ENCODE measurements at places on chromosomes 12 and 14.
A peak's percentile ranks its signal among the peaks of the same experiment; 100 is the strongest.

DNA sequence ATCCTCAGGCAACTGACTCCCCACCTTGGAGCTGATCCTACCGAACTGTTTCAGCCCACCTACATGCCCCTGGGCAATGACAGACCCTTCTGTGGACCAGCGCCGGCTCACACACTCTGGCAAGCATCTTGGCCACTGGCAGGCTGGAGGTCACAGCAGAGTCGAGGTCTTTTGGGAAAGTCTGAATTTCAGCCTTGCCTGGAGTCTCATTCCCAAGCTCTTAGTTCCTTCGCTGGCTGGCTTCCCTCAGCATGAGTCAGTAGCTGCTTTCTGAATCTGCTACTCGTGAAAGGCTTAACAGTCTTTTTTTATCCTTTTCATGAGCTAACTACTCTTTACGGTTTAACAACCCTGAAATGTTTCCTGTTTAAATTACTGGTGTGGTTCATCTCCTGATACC, 44.5 kb downstream of the ASCL4 start:
- no peak for DNase-seq

DNA sequence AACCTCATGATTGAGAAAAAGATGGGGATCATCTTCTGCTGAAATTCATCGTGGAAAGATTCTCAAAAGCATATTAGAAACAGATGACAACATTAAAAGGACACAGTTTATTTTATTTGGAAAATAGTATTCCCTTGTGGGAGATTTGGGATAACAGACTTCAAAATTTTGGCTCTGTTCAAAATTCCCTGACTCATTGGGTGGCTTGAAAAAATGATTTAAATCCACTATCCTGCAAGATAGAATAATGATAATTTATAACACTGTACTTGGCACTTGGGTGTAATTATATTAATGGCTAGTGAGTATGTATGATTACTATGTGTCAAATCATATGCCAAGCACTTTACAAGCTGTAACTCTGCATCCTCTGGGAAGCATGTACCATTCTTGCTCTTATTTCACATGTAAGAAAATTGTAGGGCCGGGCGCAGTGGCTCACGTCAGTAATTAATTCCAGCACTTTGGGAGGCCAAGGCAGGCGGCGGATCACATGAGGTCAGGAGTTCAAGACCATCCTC, 128.8 kb downstream of the LMNTD1 start:
- no peak for DNase-seq

DNA sequence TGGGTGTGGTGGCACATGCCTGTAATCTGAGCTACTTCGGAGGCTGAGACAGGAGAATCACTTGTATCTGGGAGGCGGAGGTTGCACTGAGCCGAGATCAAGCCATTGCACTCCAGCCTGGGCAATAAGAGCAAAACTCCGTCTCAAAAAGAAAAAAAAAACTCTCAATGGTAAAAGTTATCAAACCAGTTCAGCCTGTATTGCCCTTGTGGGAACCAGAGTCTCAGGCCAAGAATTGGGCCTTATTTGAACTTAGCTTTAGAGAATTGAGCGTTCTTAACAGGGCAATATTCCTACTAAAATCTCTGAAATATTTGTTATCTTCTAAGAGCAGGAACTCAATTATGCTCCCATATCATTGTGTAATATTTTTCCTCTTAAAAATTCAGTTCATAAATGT, 7.7 kb upstream of the MDM2 start:
- DNase-seq, result no peak

DNA sequence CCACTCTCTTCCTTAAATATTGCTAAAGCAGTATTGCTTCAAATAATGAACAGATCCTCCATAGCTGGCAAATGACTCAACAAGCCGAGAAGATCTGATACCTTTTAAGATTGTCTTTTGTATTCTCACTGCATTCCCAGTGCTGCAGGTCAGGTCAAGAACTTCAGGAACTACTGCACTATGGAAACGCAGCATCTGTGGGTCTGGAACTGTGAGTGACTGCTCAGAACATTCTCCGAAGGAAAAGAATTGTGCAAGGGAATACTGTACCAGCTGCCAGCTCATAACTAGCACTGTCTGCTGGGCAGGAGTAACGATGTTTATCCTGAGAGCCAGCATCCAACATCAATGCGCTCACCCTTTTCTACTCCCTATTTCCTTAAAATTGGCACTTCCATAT, 348.0 kb upstream of the SOX5 start:
- DNase-seq, result no peak

- no peak for DNase-seq
Observed at GRCh38 chr12:24979976-24980730, 31.3 kb upstream of the BCAT1 start.

DNA sequence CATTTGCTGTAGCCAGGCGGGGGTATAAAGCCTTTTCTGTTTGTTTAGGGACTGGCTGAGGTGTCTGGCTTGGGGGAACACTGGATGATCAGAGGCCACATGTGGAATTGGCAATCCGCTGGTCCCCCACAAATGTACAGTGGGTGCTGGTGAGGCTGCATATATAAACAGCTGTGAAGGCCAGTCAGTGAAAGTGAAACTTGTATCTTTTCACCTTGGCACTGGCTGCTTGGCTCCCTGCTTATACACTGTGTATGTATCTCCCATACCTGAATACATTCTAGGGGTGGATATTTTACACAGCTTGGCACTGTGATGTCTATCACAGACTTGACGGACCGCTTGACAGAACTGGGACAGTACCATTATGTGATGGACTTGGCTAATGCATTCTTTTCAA, 246.8 kb upstream of the AVPR1A start:
- DNase-seq, result no peak

- no peak for DNase-seq
Observed at GRCh38 chr12:127790376-127790775, 476.6 kb upstream of the TMEM132C start.

GRCh38 chr12:130663514-130663913, 52.6 kb downstream of the RIMBP2 start:
- no peak for DNase-seq

GRCh38 chr14:100622224-100622623, 35.0 kb upstream of the BEGAIN start:
- DNase-seq, result no peak

GRCh38 chr14:59272633-59273032, 84.2 kb downstream of the DAAM1 start:
- no peak for DNase-seq

DNA sequence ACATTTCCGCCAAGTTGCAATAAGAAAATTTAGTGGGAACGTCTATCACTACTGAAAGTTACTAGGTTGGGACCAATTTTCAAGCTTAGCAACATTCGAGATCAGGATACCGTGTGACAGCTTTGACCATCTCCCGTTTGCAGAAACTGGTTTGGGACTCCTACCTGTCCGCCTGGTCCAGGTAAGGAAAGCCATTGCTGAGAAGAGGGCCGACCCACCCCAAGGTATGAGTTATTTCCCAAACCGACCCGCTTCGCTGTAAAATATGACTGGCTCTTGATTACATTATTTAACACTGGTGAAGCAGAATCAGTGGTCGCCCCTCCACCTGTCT, 271 bp downstream of the DNAI7 start:
- no peak for DNase-seq

DNA sequence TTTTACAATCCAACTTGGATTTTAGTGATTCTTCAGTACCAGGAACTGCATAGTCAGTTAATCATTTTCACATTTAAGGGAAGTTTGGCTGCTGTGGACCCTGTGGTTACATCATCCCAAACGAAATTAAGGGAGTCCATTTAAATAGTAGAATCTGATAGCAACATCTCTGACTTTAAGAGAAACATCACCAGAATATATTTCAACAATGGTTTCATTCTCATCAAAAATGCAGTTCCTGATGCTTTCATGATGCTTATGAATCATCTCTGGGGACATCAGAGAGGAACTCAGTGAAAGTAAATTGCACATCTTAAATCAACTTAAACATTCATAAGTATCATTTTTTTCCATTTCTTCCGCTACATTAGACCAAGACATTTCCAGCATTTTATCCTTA, 1170.7 kb downstream of the FSCB start:
- DNase-seq, result no peak

- DNase-seq, result no peak
Observed at GRCh38 chr12:42585841-42586216, 3.7 kb downstream of the PRICKLE1 start.

- DNase-seq, result no peak
Observed at GRCh38 chr12:26471560-26471959, 276.2 kb downstream of the SSPN start.

GRCh38 chr12:128425666-128426331, 158.8 kb downstream of the TMEM132C start:
- DNase-seq, result no peak

- DNase-seq, result no peak
Observed at GRCh38 chr12:63915105-63915800, 70.8 kb downstream of the SRGAP1 start.

DNA sequence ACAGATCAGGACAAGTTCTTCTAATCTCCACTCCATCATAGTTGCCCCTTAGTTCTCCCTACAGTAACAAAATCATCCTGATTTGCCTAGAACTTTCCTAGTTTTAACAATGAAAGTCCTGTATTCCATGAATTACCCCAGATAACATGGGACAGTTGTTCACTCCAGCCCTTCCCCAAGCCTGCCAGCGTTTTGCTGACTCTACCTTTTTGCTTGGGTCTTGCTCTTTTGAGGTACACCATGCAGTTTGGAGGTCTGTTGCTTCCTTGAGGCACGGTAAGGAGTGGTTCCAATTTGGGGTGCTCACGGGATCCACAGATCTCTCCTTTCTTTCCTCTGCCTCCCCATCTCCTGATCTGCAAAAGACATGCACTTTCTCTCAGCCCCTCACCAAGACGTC, 61.6 kb upstream of the DYRK2 start:
- no peak for DNase-seq

- DNase-seq, result no peak
Observed at GRCh38 chr14:68955164-68955850, 23.8 kb downstream of the ACTN1 start.

- no peak for DNase-seq
Observed at GRCh38 chr12:25993901-25994651, 35.6 kb downstream of the RASSF8 start.

GRCh38 chr14:33259764-33260163, 321.1 kb downstream of the NPAS3 start:
- no peak for DNase-seq

DNA sequence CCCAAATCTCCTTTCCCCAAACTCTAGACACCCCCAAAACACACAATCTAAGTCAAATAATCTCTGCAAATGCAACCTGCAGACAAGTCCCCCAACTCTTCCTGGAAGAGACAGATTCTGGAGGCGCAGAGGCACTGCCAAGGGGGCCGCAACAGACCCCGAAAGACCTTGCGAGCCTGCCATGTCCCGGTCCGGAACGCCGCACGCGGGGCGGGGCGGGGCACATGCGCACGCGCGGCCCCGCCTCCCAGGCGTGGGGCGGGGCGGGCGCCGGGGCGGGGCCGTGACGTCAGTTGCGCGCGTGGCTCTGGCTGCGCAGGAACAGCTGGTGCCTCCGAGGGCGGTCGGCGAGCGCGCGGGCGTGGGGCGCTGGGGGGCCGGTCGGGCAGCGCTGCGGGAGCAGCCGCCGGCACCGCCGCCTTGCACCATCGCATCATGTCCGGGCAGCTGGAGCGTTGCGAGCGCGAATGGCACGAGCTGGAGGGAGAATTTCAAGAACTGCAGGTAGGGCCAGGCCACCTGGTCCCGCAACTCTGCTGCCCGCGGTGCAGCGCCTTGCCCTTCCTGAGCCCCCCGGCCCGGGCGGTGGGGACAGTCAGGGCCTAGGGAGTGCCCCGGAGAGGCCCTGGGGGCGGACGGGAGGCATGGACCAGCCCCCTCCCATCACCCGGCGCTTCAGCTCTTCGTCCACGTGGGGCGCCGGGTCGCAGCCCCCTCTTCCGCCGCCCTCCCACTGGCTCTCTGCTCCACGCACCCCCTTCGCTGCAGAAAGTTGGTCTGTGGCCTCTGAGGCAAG, at the start of gene TMEM120B:
Gene TMEM120B, plus strand, starts transcription at position 292 of the 796 bp plus-strand sequence. Its CDS starts 144 bp downstream, at position 436.
- DNase-seq, result peak; percentile 80

DNA sequence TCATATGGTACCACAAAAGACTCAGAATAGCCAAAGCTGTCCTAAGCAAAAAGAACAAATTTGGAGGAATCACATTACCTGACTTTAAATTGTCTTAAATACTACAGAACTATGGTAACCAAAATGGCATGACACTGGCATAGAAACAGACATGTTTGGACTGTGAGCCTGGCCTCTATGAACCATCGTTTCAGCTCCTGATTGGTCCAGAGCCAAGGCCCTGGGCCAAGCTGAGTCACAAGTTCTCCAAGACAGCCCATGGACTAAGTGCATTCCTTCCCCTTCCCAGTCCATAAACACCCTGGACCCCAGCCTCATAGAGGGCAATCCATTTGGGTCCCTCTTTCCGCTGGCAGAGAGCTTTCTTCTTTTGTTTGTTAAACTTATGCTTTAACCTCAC, 12.1 kb upstream of the PRR4 start:
- DNase-seq, result no peak

GRCh38 chr12:110234331-110234751, 46.7 kb upstream of the ATP2A2 start:
- DNase-seq, result no peak

- DNase-seq, result no peak
Observed at GRCh38 chr12:62291864-62292760, 31.9 kb downstream of the USP15 start.

- no peak for DNase-seq
Observed at GRCh38 chr12:11765421-11765816, 115.9 kb downstream of the ETV6 start.

GRCh38 chr12:79585147-79585546, 105.6 kb downstream of the PAWR start:
- DNase-seq, result no peak

GRCh38 chr14:67456732-67457131, 31.8 kb downstream of the TMEM229B start:
- DNase-seq, result no peak

GRCh38 chr14:99561864-99562263, 42.1 kb downstream of the CCDC85C start:
- DNase-seq, result no peak

- DNase-seq, result no peak
Observed at GRCh38 chr12:47414511-47414910, 291.3 kb downstream of the RPAP3 start.

GRCh38 chr14:76484355-76484754, 108.4 kb downstream of the ESRRB start:
- DNase-seq, result no peak

DNA sequence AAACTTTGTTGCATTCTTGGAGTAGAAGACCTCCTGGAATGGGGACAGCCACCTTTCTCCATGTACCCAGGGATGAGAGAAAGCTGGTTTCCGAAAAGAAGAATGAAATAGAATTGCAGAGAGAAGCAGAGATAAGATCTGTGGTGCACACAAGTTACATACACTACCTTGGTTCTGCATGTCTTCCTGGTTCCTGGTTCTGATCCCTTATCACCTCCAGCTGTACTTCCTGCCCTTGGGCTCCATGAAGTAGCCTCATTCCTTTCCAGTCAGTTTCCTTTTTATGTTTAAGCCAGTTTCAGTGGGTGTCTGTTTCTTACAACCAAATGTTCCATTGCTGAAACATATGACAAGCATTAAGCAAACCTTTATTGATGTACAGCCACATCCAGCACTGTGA, 69.3 kb downstream of the FBXW8 start:
- DNase-seq, result no peak

DNA sequence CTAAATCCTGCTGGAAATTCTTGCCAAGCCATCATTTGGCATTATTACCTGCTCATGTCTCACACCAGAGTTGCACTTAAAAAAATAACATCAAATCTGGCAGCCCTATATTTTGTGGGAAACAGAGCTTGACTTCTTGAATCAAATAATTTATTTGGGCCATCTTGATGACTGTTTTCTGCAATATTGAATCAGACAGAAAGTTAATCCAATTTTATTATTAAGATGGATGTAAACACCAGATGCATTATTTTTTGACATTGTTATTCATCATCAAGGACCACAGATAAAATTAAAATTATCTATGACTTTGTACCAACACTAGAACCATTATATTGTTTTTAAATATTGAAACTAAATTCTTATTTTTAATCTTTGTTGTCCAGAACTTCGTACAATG, 132.9 kb downstream of the PTPRR start:
- no peak for DNase-seq
